ENCODE measurements at places on chromosomes 3 and 15.

DNA sequence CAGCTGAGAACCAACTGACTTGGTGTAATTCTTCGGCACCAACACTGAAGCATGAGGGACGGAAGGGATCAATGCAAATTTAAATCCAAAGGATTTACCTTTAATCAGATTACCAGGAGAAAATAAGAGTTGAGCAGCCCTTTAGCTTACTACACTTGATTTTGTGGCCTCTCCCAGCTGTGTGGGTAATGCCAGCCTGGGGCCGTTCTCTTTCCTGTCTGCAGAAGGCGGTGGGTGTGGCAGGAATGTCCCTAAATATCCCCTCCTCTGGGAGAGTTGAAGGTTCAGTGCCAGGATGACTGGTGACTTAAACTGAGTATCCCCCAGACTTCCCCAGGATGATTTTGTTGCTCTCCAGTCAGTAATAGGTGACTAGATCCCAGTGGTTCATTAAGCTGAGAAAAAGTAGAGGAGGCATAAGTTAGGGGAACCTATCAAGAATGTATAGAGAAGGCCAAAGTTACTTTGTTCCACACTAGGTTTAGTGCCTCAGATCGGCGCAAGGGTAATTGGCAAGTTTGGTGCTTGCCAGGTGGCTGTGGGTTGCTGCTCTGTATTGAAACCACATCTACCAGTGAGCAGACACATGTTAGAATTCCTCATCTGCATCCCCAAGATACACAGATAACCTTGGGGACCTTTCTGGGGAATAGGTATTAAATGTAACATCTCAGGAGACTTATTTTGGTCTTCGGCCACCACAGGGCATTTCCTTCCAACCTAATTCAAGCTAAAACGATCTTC, 23.1 kb downstream of the MAPKBP1 start:
- DNase-seq: no peak

- no peak for DNase-seq
Measured at GRCh38 chr3:196388956-196389355, 43.3 kb downstream of the UBXN7 start.

- no peak for DNase-seq
Measured at GRCh38 chr15:69590932-69591524, 138.4 kb downstream of the RPLP1 start.

DNA sequence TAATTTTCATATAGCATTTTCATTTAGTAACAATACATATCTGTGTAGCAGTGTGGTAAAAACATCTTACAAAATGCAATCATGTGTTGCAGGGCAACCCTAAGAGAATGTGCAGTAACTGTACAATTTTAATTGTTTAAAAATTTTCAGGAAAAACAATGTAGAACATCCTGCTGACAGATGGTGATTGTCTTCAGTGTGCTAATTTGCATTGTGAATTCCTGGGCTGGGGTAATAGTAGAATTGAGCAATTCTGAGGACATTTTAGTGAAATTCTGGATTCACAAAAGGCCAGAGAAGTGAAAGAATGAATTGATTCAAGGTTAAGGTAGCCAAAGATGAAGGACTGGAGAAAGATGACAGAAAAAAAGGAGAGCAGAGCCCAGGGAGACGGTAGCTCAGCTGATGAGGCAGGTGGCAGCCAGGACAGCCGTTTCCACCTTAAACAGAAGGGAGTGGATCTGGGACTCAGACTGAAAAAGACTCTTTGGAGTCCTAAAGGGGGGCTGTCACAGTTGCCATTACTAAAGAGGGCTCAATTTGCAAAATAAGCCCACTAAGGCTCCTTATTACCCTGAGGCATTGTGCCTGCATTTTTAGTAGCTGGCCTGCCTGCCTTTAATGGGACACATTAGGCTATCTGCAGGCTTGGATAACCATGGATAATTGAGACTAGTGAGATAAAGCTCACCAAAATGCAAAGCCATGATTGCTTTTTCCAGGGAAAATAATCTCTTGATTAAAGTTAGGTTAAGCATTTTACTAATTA, 8.6 kb downstream of the MAP3K13 start:
- no peak for DNase-seq

GRCh38 chr15:81170511-81170910, 26.2 kb upstream of the IL16 start:
- DNase-seq: no peak

DNA sequence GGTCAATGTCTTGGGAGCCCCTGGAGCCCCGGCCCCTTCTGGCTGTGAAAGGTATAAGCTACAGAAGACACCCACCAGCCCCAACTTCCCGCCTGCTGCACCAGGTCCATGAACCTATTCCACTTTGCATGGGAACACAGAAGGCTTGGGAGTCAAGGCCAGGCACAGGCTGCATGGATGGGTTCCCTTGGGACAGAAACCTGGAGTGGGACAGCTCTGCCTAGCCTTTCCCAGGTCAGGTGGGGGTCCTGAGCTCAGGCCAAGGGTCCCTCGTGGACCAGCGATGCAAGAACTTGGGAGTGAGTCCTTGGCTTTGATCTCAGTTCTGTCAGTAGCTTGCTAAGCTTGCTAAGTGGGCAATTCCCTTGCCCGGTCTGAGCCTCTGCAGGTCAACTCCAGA, 25.0 kb downstream of the TKT start:
- DNase-seq: no peak

DNA sequence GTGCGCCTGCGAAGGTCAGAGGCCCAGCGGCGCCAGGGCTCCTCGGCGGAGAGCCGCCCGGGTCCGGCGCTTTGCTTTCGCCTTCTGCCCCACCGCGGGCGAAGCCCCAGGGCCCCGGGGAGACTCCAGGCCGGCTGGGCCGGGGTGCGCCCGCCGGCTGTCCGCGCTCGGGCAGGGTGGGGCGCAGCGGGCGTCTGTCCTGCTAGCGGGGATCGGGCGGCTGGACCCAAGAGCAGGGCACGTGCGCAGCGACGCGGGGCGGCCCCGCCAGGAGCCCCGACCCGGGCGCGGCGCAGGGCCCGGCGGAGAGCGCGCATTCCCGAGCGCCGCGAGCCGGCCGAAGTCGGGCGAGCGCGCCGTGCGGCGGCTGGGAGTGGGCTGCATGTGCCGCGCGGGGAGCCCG, 569 bp upstream of the ALDH1A3 start:
- DNase-seq: no peak

DNA sequence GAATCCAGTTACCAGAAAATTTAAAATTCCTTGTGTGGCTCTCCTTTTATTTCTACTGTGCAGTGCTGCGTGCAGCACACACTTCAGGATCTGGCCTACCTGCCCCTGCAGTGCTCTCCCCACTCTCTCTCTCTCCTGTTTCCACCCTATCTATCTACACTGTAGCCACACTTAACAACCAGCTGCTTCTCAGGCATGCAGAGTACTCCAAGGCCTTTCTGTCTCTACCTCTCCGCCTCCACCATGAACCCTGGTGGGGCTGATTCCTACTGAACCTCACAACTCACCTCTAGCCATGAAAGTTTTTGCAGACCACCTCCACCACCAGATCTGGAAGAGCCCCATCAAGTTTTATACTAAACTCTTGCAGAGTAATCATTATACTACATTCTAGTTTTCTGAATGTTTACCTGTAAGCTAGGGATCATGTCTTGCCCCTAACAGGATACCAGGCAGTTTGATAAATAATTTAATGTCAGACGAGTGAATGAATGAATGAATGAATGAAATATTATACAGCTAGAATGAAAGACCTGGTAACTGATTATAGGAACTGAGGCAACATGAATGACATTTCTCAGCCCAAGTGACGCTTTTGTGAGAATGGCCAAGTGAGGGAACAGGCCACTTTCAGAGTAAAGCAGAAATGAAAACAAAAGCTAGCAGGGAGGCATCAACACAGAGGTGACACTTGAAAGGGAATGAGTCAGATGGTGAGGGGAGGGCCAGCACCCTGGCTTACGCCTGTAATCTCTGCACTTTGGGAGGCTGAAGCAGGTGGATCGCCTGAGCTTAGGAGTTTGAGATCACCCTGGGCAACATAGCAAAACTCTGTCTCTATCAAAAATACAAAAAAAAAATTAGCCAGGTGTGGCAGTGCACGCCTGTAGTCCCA, 363.5 kb downstream of the FOXP1 start:
- no peak for DNase-seq

DNA sequence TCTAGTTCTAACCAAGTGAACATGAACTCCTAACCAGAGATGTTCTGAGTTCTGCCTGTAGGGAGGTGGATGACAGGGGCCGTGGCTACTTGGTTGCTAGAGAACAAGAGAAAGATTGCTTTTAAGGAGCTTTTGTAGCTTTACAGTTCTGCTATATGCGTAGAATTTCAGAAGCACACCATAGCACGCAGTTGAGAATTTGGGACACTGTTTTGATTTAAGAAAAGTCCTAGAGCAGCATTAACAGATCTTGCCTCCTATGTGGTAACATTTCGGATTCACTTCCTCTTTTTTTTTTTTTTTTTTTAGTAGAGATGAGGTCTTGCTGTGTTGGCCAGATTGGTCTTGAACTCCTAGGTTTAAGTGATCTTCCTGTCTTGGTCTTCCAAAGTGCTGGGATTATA, 181.7 kb downstream of the TCF12 start:
- no peak for DNase-seq

GRCh38 chr15:90358124-90359033, 6.3 kb downstream of the ZNF774 start:
- no peak for DNase-seq

- no peak for DNase-seq
Measured at GRCh38 chr3:71282976-71283375, 300.6 kb downstream of the FOXP1 start.

DNA sequence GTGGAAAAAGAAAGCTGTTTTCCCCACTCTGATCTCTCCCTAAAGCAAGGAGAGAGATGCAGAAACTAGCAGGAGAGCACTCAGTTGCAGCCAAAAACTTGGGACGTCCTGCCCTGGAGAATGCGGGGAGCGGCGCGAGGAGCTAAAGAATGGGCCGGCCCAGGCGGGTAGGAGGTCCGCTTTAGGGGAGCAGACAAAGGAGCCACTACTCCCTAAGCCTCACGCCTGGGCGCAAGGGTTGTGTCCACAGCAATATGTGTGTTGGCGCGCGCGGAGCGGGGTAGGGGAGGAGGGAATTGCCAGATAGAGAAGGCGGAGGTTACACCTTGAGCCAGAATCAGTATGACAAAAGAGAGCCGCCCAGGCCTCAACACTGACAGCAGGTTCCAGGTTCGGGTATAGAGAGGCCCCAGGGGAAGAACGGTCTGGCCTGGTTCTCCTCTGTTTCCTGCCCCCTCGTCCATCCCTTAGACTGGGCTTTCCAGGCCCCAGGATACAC, 2.9 kb downstream of the WNT5A start:
- DNase-seq: no peak

Data from AG04449 (cell line).